Activated naive CD4-positive, alpha-beta T cell (primary cell): ENCODE measurements at places on chromosomes 11 and 22.

GRCh38 chr11:130400781-130401483 is 27.5 kb downstream of the ADAMTS8 start:
- no peak for DNase-seq

- no peak for DNase-seq
Measured at GRCh38 chr11:100247704-100248103, 439.4 kb upstream of the ARHGAP42 start.

DNA sequence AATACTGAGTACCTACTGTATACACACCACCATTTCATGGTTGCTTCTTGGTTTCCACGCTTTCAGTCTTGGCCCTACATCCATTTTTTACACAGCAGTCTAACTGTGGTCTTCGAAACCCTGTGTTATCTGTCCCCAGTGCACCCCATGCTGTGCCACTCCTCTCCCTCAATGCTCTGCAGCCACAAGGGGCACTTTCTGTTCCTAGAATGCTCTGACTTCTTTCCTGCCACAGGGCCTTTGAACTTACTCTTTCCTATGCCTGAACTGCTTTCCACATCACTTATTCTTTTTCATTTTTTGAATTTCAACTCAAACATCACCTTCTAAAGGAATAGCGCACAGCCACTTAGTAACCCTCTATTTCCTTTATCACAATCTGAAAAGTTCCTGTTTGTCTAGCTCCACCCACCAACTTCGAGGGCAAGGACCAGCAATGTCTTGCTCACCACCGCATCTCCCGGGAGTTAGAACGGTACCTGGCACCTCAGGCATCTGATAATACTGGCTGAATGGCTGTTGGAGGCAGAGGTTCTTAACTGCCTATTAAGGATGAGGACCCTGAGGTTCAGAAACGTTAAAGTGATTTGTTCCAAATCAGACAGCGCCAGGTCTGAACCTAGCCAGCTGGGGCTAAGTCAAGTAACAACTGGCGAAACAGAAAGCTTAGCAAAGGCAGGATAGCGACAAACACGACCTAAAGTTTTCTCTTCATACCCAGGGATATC is 568 bp downstream of the ALG8 start:
- no peak for DNase-seq

GRCh38 chr11:126991596-126991995 is 9.0 kb downstream of the KIRREL3 start:
- DNase-seq, result no peak

- DNase-seq, result no peak
Measured at GRCh38 chr11:58227956-58228615, 632 bp downstream of the OR10Q1 start.

- DNase-seq, result no peak
Measured at GRCh38 chr11:124646148-124646547, 23.5 kb downstream of the TBRG1 start.

DNA sequence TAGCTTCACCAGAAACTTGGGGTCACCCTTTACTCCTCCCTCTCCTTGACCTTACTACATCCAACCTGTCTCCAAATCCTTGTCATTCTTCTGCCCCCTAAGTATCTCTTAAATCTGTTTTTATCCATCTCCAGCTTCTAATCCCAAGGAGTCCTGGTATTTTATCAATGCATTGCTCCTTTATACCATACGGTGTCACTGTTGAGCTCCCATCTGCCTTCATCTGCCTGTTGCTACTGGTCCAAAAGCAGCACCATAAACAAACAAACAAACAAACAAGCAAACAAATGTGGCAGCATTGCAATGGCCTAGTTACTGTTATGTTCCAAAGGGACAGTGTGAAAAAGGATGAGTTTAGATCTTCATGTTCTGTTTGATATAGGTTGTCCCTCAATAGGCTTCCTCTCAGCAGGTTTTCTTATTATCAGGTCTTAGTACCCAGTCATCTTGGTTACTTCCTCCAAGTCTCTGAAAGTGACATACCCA is 34.2 kb downstream of the DNHD1 start:
- no peak for DNase-seq

DNA sequence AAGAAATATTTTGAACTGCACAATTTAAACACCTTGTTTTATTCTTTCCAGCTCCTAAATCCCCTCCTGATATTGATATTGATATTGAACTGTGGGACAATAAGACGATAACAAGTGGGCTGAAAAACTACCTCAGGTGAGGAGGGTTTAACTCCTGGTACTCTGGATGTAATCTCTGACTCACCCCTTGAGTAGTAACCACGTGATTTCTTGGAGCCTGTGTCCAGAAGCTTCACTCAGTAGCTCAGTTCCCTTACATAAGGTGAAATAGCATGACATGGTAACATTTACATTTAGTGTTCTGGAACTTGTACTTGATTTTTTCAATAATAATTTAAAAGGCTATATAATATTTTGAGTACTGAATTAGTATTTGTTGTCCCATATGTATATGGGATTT is 168.0 kb downstream of the PGR start:
- DNase-seq, result no peak
